ENCODE measurements at places on chromosomes 12 and 14.

DNA sequence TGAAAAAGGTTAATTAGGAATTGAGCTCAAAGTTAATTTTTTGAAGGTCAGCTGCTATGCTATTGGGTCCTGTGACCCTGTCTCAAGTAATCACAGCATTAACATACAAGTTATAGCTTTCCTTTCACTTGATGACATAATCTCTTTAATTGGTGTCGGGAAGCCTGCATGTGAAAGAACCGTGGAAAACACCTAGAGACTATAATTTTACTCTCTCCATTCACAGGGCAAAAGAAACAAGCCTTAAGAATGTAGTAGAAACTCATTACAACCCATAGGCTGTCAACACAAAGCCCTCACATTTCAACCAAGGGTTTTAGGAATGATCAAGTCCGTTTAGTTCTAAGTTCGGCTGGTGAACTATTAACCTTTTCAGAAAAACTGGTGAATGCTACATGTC is 104.4 kb downstream of the PPM1A start:
- DNase-seq: no peak

DNA sequence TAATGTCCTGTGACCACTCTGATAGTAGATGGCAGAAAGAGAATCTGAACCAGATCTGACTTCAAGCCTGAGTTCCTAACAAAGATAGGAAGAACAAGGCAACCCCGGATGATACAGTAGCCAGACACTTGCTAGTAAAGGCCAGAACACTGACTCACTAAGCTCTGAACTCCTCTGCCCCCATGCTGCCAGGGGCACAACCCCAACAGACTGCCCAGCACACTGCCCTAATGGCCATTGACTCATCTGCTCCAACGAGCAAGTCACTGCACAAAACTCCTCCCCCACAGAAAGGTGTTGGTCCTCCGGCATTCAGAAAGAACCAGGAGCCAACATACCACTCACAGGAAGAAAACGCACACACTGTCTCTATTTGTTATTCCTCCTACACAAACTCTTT is 179.6 kb upstream of the NUDT4 start:
- DNase-seq: no peak

DNA sequence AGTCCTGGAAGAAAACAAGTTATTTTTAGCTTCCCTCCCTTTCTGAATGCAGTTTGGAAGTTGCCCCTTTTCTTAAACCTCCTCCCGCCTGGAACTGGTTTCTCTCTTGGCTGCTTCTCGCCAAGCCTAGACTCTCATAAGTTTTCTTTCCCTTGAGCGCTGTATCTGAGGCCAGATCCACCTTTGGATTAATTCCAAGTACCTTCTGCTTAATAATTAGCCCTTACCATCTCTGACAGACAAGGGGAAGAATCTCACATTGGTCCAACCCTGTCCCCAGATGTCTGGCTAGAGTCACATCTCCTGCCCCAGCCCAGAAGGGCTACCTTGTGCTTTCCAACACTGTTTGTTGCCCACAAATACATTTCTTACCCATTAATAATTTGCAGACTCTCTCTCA is 161.8 kb upstream of the RGS6 start:
- no peak for DNase-seq

DNA sequence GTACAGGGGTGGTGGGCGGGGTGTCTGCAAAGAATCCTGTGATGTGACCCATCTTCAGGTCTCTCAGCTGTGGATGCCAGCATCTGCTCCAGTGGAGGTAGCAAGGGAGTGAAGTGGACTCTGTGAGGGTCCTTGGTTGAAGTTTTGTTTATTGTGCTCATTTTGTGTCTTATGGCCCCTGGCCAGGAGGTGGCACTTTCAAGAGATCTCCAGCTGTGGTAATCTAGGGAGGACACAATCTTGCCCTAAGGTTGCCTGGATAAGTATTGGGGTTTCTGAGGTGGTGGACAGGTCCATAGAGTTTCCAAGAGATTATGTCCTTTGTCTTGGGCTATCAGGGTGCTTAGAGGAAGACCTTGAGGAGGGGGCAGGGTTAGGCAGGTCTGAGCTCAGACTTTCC is 260.7 kb downstream of the CCDC59 start:
- no peak for DNase-seq

- no peak for DNase-seq
These were observed 69.4 kb downstream of the ACSM4 start for GRCh38 chr12:7373226-7373625.

DNA sequence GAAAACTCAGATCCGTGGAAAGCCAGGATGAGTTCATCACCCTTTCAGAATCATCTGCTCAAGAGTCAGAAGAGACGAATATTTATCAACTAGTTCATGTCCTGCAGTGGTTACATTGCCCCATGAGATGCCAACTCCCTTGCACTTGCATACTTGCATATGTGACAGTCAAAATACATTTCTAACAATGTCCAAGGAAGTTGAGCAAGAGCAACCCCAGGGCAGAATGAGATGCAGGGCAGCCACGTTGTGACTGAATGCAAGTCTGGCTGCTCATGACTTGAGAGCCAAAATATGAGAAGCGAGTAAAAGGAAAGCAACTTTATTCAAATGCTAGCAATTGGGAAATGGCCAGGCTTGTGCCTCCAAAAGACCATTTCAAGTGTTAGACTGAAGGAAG is 23.6 kb upstream of the UTP20 start:
- DNase-seq: no peak

DNA sequence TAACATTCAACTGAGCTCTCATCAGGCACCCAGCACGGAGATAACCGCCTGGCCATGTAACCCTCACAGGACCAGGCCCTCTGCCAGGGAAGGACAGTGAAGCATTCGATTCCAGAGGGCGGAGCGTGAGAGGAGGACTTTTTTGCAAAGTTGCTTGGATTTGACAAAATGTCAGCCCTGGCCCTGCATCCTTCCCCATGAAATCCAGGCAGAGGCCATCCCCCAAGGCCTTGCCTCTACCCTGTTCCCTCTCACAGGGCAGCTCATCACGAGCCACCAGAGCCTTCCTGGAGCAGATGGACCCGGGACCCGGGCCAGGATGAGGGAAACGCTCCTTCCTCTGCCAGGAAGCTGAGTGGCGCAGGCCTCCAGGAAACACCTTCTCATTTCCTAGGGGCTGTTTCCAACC is 17.0 kb downstream of the CAMKK2 start:
- DNase-seq: no peak

- no peak for DNase-seq
These were observed 886 bp upstream of the METTL17 start for GRCh38 chr14:20988717-20989470.

DNA sequence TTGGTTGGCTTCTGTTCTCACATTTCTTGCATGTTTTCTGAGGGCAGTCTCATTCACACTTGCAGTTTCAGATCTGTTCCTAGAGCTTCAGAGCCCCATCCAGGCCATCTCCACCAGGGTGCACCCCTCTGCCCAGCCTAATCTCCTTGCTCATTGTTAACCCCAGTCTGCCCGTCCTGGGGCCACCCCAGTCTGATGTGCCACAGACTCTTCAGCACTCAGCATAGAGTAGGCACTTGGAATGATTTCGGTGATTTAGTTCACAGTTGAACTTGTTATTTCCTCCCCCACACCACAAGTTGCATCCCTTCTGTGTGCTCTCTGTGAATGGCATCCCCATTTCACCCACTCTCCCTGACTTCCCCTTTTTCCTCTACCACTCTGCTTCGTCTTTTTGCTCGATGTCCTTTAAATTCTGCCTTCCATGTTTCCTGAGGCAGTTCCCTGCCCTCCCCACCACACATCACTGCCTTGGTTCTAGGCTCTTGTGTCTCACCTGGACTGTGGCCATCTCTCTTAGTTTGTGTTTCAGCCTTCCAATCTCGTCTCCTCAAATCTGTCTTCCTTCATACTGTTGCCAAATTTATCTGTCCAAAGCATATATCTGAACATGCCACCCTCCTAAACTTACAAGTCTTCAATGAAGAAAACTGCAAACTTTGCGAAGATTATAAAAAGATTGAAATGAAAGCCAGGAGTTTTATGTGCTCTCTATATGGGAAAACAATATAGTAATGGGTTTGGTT is 41.5 kb downstream of the ANO6 start:
- DNase-seq: no peak

- DNase-seq: no peak
These were observed 934.4 kb downstream of the AACS start for GRCh38 chr12:125999628-126000027.

- no peak for DNase-seq
These were observed 510 bp upstream of the TTC8 start for GRCh38 chr14:88823968-88824313.

DNA sequence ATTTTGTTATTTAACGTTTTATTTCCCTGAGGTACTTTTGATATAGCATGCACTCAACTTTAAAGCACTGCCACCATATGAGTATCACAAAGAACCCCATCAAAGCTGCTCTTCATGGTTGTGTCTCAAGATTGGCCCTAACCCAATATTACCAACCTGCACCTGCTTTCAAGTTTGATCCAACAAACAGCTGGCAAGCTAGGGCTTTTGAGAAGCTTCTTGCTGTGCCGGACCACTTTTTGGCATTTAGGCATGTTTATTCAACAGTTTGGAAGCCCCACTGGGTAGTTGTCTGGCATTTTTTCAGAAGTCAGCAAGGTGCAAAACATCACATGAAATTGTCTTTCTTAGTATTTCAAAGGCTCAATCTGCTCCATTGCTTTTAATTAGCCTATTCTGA is 137.2 kb upstream of the PLEKHA5 start:
- no peak for DNase-seq

DNA sequence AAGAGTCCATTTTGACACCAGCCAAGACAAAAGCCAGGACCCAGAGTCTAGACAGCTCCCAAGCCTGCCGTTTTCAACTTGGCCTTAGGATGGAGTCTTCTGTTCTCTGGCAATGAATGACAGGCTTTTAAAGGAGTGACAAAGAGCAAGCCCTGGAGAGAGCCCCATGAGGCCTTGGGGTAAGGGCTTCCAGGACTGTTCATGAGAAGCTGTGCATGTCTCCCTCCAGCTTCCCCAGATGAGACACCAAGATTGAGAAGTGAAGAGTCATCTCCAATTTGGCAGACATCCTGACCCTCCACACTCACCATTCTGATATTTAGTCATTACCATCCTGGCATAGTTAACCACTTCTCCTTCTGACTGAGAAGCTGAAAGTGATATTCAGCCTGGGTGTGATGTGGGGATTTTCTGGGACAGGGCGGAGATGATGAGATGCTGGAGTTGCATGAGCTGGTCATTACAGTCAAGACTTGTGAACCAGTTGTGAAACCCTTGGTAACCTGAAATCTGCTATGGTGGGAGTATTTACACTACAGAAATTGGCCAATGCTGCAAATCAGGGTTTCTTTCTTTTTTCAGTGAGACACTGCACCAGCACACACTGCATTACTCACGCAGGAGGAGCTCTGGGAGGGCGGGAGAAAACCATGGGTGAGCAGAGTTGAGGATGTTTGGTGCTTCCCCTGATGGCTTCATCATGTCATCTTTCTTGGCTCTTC is 77.8 kb downstream of the VCPKMT start:
- no peak for DNase-seq

DNA sequence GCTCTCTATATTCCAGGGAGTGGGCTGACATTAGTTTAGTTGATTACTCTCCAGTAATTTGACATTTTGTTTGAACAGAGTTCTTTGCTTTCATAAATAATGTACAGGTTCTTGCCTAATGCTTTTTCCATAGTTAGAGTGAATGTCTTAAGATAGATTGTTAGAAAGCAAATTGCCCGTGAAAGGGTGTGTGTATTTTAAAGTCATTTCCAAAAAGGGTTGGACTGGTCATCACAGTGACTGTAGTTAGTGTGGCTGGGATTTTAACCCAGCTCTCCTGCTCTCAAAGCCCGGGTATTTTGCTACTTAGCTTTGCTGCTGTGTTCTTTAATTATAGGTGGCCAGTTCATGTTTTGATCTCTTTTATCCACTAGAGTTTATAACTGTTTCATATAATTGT is 74.2 kb downstream of the DNAH10 start:
- DNase-seq: no peak

GRCh38 chr12:49342914-49343731 is 3.6 kb upstream of the DNAJC22 start:
- DNase-seq: no peak

GRCh38 chr12:16884056-16884455 is 278.1 kb upstream of the LMO3 start:
- DNase-seq: no peak

DNA sequence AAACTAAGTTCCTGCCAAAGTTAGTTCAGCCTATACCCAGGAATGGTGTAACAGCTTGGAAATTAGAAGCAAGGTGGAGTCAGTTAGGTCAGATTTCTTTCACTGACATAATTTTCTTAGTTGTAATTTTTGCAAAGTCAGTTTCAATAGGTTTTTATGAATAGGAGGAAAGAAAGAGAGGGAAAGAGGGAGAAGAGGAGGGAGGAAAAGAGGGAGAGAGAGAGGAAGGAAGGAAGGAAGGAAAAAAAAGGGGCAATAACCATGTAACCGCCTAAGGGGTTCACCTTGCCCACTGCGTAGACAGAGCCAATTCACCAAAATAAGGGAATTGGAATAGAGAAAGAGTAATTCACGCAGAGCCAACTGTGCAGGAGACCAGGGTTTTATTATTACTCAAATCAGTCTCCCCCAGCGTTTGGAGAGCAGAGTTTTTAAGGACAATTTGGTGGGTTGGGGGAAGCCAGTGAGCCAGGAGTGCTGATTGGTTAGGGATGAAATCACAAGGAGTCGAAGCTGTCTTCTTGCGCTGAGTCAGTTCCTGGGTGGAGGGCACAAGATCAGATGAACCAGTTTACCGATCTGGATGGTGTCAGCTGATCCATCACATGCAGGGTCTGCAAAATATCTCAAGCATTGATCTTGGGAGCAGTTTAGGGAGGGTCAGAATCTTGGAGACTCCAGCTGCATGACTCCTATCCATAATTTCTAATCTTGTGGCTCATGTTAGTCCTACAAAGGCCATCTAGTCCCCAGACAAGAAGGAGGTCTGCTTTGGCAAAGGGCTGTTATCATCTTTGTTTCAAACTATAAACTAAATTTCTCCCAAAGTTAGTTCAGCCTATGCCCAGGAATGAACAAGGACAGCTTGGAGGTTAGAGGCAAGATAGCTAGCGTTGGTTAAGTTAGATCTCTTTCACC is 126.0 kb upstream of the AMIGO2 start:
- DNase-seq: no peak

DNA sequence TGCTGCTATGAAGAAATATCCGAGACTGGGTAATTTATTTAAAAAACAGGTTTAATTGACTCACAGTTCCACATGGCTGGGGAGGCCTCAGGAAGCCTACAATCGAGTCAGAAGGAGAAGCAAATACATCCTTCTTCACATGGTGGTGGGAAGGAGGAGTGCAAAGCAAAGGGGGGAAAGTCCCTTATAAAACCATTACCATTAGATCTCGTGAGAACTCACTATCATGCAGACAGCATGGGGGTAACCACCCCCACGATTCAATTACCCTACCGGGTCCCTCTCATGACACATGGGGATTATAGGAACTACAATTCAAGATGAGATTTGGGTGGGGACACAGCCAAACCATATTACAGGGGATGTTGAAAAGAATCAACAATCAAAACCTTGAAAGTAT is 74.9 kb downstream of the PPM1H start:
- no peak for DNase-seq

DNA sequence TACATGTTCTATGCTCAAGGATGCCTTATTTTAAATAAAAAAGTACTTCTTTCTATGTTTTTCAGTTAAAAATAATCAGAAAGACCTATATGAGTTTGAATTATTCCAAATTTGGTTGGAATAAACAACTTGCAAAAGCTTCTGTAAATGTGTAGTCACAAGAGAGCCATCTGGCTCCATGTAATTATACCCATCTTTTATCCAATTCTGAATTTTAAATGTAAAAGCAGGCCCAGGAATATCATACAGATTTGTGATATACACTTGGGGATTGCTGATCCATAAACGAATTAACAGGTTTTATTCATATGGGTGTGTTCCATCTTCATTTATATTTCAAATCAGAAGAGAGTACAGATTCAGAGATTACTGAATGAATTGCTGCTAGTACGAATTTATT is 329.2 kb upstream of the LRFN5 start:
- DNase-seq: no peak

- no peak for DNase-seq
These were observed 70.8 kb downstream of the ZFC3H1 start for GRCh38 chr12:71592841-71593240.

Measured in HEK293T (cell line).